ENCODE measurements at places on chromosomes 3 and 15.

GRCh38 chr15:99009741-99010330, 2.2 kb upstream of the PGPEP1L start:
- no peak for DNase-seq

GRCh38 chr15:47384341-47384740, 333.0 kb upstream of the SEMA6D start:
- no peak for DNase-seq

GRCh38 chr15:64333986-64334929, 21.7 kb downstream of the CSNK1G1 start:
- no peak for DNase-seq

DNA sequence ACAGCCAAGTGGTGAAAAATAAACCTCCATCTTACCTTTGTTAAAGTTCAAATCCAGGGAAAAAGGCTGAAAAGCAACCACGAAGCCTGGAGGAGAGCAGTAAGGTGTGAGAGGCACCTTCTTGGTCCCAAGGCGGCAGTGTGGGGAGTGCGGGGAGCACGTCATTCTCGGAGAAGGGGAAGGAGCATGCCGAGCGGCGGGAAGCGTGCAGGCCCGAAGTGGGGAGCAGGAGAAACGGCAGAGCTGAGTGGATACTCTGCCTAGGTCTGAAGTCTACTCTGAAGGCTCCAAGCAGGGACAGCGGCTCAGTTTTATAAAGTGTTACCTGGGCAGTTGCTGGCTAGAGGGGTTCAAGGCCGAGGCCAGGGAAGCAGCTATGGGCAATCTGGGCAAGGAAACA, 96.9 kb downstream of the RYK start:
- DNase-seq = no peak

- no peak for DNase-seq
Measured at GRCh38 chr3:43294975-43295374, 8.6 kb downstream of the SNRK start.

DNA sequence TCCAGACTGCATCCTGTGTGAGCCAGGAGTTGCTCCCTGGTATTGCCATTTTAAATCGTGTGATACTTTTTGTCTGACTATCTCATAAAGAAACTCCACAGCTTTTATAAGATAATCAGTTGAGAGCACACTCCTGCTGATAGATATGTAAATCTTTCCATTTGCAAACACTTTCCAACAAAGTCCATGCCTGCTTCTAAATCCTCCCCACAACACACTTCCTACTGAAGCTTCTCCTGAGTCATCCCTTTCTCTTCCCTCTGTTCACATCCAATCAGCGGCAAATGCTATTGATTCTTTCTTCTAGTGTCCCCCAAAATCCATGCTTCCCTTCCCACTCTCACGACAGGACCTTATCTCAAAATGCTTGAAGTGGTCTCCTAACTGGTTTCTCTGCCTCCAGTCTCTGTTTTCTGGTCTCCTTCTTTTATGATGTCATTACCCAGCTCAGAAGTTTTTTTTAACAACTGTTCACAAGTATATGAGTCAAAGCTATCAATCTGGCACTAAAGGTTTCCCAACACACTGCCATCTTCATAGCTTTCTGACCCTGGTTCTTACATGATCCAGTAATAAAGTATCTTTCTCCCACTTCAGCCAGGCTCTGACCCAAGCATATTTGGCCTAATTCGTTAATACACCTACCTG, 4.5 kb upstream of the WWTR1 start:
- DNase-seq = no peak

DNA sequence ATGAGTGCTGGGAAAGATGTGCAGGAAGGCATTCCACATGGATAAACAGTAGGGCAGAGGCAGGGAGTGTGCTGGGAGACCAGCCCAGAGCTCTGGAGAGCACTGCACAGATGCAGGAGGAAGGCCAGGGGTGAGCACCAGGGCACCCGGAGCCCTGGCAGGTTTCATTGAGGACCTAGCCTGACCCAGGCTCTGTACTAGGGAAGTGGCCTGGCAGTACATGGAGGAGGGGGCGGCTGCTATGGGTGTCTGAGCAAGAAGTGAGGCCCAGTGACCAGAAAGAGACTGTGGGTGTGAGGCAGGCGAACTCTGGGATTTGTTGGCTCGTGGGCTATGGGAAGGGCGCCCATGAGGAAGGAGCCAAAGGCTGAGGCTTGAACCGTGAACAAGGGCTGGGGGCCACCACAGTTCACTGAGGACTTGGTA, 139.1 kb downstream of the DNAJB8 start:
- no peak for DNase-seq

DNA sequence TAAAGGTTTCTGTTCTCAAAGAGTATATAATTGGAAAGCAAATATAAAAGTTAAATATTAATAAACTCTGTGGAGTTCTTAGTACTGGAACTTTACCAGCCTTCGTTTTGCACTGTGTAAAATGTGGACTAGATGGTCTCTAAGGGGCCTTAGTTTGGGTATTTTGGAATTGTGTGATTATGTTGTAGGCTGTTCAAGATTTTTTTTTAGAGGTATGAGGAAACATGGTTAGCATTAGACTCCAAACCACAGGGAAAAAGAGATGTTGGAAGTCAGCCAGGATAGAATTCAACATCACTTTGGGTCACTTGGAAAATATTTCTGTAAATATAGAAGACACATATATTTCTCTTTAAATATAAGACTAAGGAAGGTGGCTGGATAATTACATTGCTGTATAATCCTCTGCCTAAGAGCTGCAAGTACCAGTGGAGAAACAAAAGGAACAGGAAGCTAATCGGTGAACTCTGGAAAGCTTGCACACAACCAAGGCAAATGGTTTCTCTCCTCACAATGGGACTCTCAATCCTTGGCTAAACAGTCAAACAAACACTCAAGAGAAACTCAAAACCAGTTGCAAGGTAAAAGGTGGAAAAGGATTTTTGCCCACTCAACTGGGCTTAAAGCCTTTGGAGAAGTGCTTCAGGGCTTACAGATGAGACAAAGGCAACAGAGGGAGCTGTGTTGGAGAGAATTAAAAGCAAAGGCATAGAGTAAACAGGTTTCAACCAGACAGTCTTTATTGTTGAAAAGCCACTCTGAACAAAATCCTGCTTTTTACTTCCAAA, 141.7 kb downstream of the NR1D2 start:
- no peak for DNase-seq

- no peak for DNase-seq
Measured at GRCh38 chr15:66936861-66937582, 128.4 kb upstream of the SMAD3 start.

- DNase-seq = no peak
Measured at GRCh38 chr3:12490547-12490946, 6.3 kb downstream of the TSEN2 start.

DNA sequence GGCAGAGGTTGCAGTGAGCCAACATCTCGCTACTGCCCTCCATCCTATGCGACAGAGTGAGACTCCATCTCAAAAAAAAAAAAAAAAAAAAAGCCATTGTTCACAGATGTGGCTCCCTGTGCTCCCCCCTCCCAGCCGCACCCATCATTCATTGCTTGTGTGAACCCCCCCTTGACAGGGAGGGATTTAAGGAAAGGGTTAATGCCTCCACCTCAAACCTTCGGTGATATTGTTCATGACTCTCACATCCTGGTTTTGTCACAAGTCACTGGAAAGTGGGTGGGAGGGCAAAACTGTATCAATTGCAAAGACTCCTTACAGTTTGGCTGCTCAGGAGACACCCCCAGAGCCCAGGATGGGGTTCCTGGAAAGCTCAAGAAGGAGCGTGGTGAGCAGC, 7.7 kb downstream of the SLC6A6 start:
- no peak for DNase-seq

- no peak for DNase-seq
Measured at GRCh38 chr3:128550471-128551126, 57.6 kb upstream of the GATA2 start.

- no peak for DNase-seq
Measured at GRCh38 chr15:85542895-85543331, 162.5 kb downstream of the AKAP13 start.

DNA sequence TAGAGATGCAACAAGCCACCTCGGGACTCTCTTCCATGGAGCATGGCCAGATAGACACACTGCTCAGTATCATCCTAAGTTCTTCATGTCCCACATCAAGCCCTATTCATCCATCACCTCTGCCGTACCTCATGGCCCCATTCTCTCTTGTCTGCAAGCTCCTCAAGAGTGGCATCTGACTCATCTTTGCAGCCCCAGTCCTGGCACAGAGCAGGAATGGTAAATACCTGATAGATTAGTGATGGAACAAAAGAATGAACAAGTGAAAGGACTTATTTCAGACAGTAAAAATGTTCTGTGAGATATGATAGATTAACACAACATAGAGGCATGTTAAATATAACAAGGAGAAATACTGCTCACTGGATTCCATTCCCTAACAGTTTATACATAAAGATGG, 176.4 kb downstream of the ISL2 start:
- no peak for DNase-seq

- no peak for DNase-seq
Measured at GRCh38 chr15:43519196-43519595, 1.8 kb downstream of the MAP1A start.

GRCh38 chr3:7618606-7619005, 757.7 kb downstream of the GRM7 start:
- no peak for DNase-seq

GRCh38 chr15:92457471-92458041, 63.9 kb downstream of the ST8SIA2 start:
- DNase-seq = no peak

Measured in hematopoietic multipotent progenitor cell treated with erythropoietin and hydrocortisone succinate and interleukin-3 and kit ligand, for 6 days (in vitro differentiated cells).